ENCODE measurements at places on chromosomes 2 and 18. TPM values are rescaled to one million over a fixed set of nuclear protein-coding genes. Genes with fewer than 3 reads are reported as not detected.

The STAM2 gene
- 42.0 TPM for total RNA-seq

The CFAP221 gene
- not detected for total RNA-seq

The DPYSL5 gene
- total RNA-seq, result 0.24 TPM

The CIB4 gene
- total RNA-seq, result not detected

GRCh38 chr2:110848519-110849030, 116.2 kb downstream of the ACOXL start:
- no peak for DNase-seq

- no peak for DNase-seq
Measured at GRCh38 chr2:190682168-190682567, 33.3 kb downstream of the NAB1 start.

DNA sequence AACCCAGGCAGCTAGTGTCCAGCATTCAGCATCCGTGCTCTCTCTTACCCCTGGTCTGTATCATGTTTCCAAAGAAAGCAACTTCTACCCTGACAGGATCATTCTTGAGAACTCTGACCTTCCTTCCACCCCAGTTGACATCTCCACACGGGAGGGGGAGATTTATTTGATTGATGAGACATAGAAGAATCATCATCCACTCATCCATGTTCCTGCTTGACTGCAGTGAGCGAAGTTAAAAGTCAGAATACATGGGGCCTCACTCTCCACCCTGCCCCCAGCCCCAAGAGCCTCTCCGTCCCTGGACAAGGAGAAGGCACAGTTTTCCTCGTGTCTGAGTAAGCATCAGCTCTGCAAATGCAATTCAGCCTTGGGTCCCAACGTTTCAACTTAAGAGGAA, 356.0 kb upstream of the TNP1 start:
- no peak for DNase-seq

- DNase-seq, result peak; percentile 73
Measured at GRCh38 chr18:59697236-59697932, at the start of gene CCBE1. TSS of gene CCBE1 (minus strand) at chr18:59697423.

DNA sequence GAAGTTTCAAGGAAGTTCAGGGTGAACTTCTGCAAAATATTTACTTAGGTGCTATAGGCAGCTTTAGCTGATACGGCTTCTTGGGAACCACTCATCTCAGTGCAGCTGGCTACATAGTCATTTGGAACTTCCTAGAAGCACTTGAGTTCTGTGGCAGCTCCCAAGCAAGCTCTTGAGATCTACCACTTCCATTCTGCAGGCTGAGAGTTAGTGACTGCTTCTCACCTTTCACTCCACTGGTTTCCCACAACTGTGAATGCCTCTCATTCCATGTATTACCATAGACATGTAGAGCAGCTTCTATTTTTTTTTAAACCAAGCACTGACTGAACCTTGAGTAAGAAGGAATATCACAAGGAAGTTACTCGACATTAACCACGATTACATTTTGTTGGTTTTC, 994.1 kb upstream of the ACVR2A start:
- no peak for DNase-seq
